WTC11 (cell line): ENCODE measurements at places on chromosomes 11 and 22. TPM values are rescaled to one million over a fixed set of nuclear protein-coding genes. Genes with fewer than 3 reads are reported as not detected.
A peak's percentile ranks its signal among the peaks of the same experiment; 100 is the strongest.

- H3K4me3 ChIP-seq = no peak overlapping the region
- no peaks in the 10 kb centered on the region for H3K27me3 ChIP-seq
- H3K4me1 ChIP-seq = peaks cover 49% of the 10 kb centered on the region
- H3K36me3 ChIP-seq = no peaks in the 10 kb centered on the region
- peak overlapping the region; percentile 42; the same call in 1 of the 2 replicates for H3K27ac ChIP-seq
Observed at GRCh38 chr11:129323896-129324502, 51.6 kb upstream of the BARX2 start.

GRCh38 chr11:125948278-125949051 lies 2.6 kb downstream of the VSIG10L2 start:
- no peak overlapping the region for H3K4me3 ChIP-seq
- no peaks in the 10 kb centered on the region; the same call in 1 of the 2 replicates for H3K27me3 ChIP-seq
- H3K36me3 ChIP-seq = no peaks in the 10 kb centered on the region
- no peak for DNase-seq

DNA sequence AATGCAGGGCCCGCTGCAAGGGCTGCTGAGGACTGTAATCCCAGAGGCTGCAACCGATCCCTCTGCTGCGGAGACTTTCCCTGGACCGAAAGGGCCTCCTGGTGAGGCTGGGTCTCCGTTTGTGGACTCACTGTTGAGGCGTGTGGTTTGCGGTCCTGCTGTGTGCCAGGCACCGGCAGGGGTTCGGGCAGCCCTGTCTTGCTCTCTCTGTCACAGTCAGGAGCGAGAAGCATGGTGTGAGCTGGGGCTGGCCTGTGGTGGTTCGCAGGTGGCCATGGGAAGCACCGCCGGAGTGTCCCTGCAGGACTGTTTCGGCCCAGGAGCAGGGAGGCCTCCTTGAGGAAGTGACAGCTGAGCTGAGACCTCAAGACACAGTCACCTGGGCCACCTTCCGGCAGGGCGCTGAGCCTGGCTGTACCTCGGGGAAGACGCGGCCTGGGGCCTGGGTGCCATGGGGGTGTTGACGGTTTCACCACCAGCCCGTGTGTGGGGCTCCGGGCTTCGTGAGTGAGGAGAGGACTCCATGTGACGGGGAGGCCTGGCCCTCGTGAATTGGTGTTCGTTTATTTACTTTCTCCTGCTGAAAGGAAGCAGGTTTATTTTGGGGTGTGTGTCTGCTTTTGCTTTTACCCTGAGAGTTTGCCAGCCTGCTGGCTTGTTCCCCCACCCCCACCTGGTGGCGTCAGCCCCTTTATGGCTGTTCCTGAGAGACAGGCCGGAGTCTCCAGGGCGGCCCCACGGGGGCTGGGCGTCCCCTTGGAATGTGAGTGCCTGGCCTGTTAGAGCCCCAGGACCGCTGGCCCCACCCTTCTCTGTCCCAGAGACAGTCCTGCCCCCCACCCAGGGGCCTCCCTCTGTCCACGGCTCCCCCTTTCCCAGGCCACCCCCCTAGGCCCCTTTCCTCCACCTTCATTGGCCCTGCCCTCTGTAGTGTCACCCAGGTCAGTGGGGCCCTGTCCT lies 122.5 kb downstream of the KCNQ1OT1 start:
- H3K36me3 ChIP-seq = no peaks in the 10 kb centered on the region
- DNase-seq = peak; percentile 19
- no peaks in the 10 kb centered on the region for H3K4me1 ChIP-seq
- H3K4me3 ChIP-seq = no peak overlapping the region
- no peak overlapping the region for H3K27ac ChIP-seq
- H3K27me3 ChIP-seq = peaks cover 59% of the 10 kb centered on the region

DNA sequence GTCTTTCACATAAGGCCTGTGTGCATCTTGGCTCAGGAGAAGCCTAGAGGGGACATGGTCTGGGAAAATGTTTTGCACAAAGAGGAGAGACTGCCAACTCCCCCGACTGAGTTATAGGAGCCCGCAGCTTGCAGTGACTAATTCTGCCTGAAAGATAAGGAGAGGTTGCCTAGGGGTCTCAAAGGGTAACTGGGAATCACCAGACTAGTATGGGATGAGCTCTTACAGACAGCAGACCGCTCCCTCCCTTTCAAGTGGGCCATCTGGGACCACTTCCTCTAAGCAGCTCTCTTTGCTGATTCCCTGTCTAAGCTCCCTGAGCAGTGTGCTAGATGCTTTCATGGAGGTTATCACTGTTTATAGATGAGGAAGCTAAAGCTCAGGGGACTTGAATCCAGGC lies 105.1 kb downstream of the TENM4 start:
- H3K27ac ChIP-seq = no peak overlapping the region
- peaks cover 21% of the 10 kb centered on the region for H3K4me1 ChIP-seq
- no peaks in the 10 kb centered on the region for H3K27me3 ChIP-seq
- no peak for DNase-seq

- peaks cover 30% of the 10 kb centered on the region for H3K4me1 ChIP-seq
- H3K27ac ChIP-seq = no peak overlapping the region
- no peak for DNase-seq
Observed at GRCh38 chr22:40529821-40530220, 106.7 kb downstream of the MRTFA start.

DNA sequence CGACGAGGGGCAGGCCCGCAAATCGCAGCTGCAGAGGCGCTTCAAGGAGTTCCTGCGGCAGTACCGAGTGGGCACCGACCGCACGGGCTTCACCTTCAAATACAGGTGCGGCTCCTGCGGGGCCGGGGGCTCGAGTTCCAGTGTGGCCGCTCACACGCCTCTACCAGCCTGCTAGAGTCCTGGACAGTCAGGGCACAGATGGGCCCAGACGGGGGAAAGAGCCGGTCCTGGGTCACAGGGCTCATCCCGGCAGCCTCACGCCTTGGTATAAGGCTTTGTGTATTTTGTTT lies 506 bp downstream of the MCM5 start:
- peak overlapping the region; percentile 45; the same call in 1 of the 2 replicates for H3K27ac ChIP-seq
- H3K4me1 ChIP-seq = peaks cover 42% of the 10 kb centered on the region
- peaks cover 41% of the 10 kb centered on the region for H3K36me3 ChIP-seq
- no peak for DNase-seq

- no peak overlapping the region for H3K27ac ChIP-seq
- peaks cover 37% of the 10 kb centered on the region for H3K27me3 ChIP-seq
- H3K4me1 ChIP-seq = peaks cover 43% of the 10 kb centered on the region
- no peaks in the 10 kb centered on the region for H3K36me3 ChIP-seq
- DNase-seq = peak; percentile 52
- H3K4me3 ChIP-seq = no peak overlapping the region
Observed at GRCh38 chr22:29701155-29701999, 18.4 kb upstream of the CABP7 start.

DNA sequence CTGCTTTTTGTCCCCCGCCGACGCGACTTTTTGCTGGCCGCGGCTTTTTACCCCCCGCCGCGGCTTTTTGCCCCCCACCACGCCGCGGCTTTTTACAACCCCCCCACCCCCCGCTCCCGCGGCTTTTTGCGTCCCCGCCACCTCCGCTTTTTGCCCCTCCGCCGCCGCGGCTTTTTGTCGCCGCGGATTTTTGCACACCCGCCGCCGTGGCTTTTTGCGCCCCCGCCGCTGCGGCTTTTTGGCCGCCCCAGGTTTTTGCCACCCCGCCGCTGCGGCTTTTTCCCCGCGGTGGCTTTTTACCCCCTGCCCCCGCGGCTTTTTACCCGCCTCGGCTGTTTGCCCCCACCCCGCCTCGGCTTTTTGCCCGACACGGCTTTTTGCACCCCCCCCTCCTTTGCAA lies 205.5 kb downstream of the CCT8L2 start:
- peaks cover 33% of the 10 kb centered on the region for H3K36me3 ChIP-seq
- no peaks in the 10 kb centered on the region for H3K4me1 ChIP-seq
- DNase-seq = no peak

GRCh38 chr22:26669060-26669481 lies 11.7 kb downstream of the MIAT start:
- no peaks in the 10 kb centered on the region for H3K27me3 ChIP-seq
- H3K36me3 ChIP-seq = peaks cover 17% of the 10 kb centered on the region
- no peak overlapping the region for H3K4me3 ChIP-seq
- peaks cover 42% of the 10 kb centered on the region for H3K4me1 ChIP-seq
- DNase-seq = peak; percentile 74

DNA sequence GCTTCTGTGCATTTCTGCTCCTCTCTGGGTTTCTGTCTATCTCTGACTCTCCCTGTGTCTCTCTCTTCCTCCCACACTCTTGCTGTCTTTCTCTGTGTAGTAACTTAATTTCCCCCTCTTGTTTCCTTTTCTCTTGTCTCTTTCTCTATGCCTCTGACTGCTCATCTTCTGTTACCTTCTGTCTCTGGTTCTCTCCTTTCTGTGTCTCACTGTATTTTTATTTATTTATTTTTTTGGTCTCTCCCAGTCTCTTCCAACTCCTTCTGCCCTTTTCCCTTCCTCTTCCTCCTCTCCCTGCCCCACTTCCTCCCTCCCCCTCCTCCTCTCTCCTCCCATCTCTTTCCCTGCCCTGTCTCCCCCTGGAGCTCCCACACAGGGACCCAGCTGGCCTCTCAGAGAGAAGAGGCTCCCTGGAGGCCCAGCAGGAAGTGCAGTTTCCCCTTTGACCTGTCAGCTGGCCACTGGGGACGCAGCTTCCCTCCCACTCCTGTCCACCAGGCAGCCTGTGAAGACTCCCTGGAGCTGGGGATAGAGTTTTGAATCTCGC lies 38.3 kb upstream of the MYH9 start:
- H3K27ac ChIP-seq = peak overlapping the region; percentile 55; the same call in 1 of the 2 replicates
- no peaks in the 10 kb centered on the region for H3K36me3 ChIP-seq
- DNase-seq = no peak
- H3K4me3 ChIP-seq = no peak overlapping the region
- peaks cover 14% of the 10 kb centered on the region for H3K4me1 ChIP-seq
- H3K27me3 ChIP-seq = no peaks in the 10 kb centered on the region

- no peak overlapping the region for H3K27ac ChIP-seq
- H3K27me3 ChIP-seq = no peaks in the 10 kb centered on the region
- H3K4me1 ChIP-seq = peaks cover 6% of the 10 kb centered on the region
- no peak for DNase-seq
- peaks cover 18% of the 10 kb centered on the region for H3K36me3 ChIP-seq
Observed at GRCh38 chr11:64208086-64208795, 1.7 kb downstream of the FERMT3 start.

DNA sequence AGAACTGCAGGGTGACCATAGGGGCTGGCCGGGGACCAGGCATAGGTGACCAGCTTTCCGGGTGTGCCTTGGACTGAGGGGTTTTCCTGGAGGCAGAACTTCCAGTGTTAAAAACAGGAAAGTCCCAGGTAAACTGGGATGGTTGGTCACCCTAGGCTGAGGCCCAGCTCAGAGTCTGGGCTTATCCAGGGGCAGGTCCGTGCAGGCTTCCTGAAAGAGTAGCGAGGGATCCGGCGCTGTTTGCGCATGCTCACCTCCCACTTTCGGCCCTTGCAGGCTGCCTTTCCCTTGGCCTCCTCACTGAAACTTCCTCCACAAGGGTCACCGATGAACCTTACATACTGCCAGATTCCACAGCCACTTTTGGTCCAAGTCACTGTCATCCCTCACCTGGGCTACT lies 119.8 kb upstream of the PLET1 start:
- H3K4me1 ChIP-seq = peaks cover 9% of the 10 kb centered on the region
- DNase-seq = no peak
- no peaks in the 10 kb centered on the region for H3K27me3 ChIP-seq
- H3K4me3 ChIP-seq = no peak overlapping the region

- H3K36me3 ChIP-seq = no peaks in the 10 kb centered on the region
- H3K4me3 ChIP-seq = no peak overlapping the region
- no peaks in the 10 kb centered on the region for H3K27me3 ChIP-seq
- no peak overlapping the region for H3K27ac ChIP-seq
- DNase-seq = no peak
Observed at GRCh38 chr11:80816966-80817365, 1376.1 kb upstream of the TENM4 start.

DNA sequence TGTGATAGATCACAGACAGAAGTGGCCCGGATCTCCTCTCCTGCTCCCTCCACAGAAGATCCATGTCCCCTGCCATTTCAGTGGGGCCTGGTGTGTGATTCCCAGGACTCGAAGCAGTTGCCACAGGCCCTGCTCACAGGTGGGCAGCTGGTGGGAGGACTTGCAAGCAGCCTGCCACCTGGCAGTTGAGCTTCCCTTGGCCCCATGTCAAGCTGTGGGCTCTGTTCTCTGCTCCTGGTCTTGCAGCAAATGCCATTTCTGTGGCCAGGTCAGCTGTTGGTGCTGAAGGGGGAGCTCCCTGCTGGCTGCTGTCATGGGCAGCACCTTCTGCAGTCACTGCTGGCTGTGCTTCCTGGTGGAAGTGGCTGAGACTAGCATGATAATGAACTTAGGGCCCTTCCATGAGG lies 59.1 kb upstream of the SLC22A12 start:
- peaks cover 43% of the 10 kb centered on the region for H3K27me3 ChIP-seq
- no peaks in the 10 kb centered on the region for H3K4me1 ChIP-seq
- no peak overlapping the region for H3K27ac ChIP-seq
- H3K36me3 ChIP-seq = peaks cover 5% of the 10 kb centered on the region; the same call in 1 of the 2 replicates
- DNase-seq = no peak
- no peak overlapping the region for H3K4me3 ChIP-seq

GRCh38 chr11:106879832-106880546 lies 138.3 kb downstream of the GUCY1A2 start:
- no peaks in the 10 kb centered on the region for H3K27me3 ChIP-seq
- DNase-seq = peak; percentile 19
- no peaks in the 10 kb centered on the region for H3K36me3 ChIP-seq
- H3K4me1 ChIP-seq = peaks cover 3% of the 10 kb centered on the region; the same call in 1 of the 2 replicates
- H3K4me3 ChIP-seq = no peak overlapping the region
- H3K27ac ChIP-seq = no peak overlapping the region

DNA sequence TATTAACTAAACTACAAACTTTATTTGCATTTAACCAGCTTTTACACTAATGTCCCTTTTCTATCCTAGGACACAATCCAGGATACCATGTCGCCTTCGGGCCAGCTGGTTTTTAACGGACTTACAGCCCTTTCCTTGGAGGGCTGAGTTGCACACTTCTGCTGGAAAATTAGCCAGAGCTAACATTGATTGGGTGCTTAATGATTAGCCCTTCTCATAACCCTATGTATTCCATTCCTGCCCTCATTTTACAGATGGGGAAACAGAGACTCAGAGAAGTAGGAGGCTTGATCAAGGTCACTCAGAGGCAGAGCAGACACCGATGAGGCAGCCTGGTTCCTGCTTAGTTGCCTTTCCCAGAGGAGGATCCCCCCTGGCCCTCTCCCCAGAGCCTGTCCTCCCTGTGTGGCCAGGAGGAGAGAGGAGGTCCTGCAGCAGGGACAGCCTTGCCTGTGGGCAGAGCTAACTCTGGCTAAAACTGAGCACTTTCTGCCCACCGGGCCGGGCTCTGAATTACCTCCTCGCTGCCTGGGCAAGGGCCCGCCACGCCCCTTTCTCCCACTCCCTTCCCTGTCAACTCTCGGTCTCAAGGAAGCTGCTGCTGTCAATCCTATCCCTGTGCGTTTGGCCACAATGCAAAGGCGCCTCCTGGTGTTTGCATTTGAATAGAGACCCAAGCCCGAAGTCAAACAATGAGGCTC lies 59.6 kb upstream of the PAX6 start:
- H3K4me3 ChIP-seq = peak overlapping the region; percentile 47
- no peaks in the 10 kb centered on the region for H3K36me3 ChIP-seq
- no peak overlapping the region for H3K27ac ChIP-seq
- H3K27me3 ChIP-seq = peaks cover 31% of the 10 kb centered on the region
- DNase-seq = peak; percentile 87

GRCh38 chr22:39868741-39869140 lies 24.8 kb downstream of the ENTHD1 start:
- no peak overlapping the region for H3K4me3 ChIP-seq
- H3K27me3 ChIP-seq = no peaks in the 10 kb centered on the region
- no peaks in the 10 kb centered on the region for H3K4me1 ChIP-seq
- H3K36me3 ChIP-seq = no peaks in the 10 kb centered on the region
- no peak overlapping the region for H3K27ac ChIP-seq

- no peaks in the 10 kb centered on the region for H3K36me3 ChIP-seq
- DNase-seq = peak; percentile 26
- H3K27me3 ChIP-seq = peaks cover 5% of the 10 kb centered on the region; the same call in 1 of the 2 replicates
- H3K4me1 ChIP-seq = peaks cover 7% of the 10 kb centered on the region
Observed at GRCh38 chr11:17010851-17011420, 3.3 kb downstream of the PLEKHA7 start.

The GAL3ST1 gene
- 11.0 to 11.6 TPM (median 11.2 TPM) in 3 replicates for total RNA-seq

The TRIM51 gene
- total RNA-seq = not detected in 3 replicates

The OSBPL5 gene
- 13.1 to 17.7 TPM (median 14.8 TPM) in 3 replicates for total RNA-seq

The OR5B12 gene
- total RNA-seq = not detected in 3 replicates

The DNHD1 gene
- total RNA-seq = 10.5 to 11.5 TPM (median 10.9 TPM) in 3 replicates

The KIRREL3 gene
- total RNA-seq = 0.59 to 1.1 TPM (median 0.76 TPM) in 3 replicates
